ELR (cell line): ENCODE measurements at places on chromosomes 7 and 10.
A peak's percentile ranks its signal among the peaks of the same experiment; 100 is the strongest.

DNA sequence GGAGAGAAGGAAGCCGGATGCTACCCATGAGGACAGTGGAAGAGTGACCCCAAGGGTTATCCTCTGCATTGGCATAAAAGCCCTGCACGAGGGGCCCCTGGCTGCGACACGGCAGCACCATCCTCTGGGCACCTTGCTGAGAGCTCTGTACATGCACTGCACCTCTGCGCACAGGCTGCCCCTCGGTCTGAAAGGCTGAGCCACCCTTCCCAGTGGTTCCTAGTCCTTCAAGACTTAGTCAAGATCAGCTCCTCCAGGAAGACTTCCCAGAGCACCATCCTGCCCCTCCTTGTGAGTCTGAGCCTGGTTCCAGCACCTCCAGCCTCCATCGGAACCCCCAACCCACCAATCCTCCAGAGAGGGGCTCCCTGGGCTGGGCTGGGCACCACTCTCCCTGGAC, 37.9 kb upstream of the CNPY1 start:
- DNase-seq: no peak

GRCh38 chr7:55508221-55509011, 63.9 kb downstream of the VOPP1 start:
- DNase-seq: peak; percentile 32

DNA sequence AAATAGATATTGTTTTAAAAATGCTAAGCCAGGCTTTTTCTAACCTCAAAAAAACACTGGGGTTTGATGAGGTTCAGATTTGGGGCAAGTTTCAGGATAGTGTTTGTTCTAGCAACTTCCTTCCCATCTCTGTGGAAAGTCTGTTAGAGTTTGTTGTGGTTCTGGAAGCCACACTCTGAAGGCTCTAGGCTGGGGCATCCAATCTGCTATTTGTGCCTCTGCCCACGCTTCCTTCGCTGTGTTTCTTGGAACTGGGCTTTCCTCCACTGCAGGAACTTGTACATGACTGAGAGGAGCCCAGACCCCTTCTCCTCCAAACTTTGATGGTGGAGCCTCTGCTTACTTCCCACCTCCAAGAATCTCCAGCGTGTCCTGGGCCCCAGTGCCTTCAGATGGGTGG, 108.5 kb upstream of the SLC25A13 start:
- DNase-seq: no peak

- no peak for DNase-seq
These were observed 195.2 kb downstream of the MDFIC start for GRCh38 chr7:115116773-115117715.

DNA sequence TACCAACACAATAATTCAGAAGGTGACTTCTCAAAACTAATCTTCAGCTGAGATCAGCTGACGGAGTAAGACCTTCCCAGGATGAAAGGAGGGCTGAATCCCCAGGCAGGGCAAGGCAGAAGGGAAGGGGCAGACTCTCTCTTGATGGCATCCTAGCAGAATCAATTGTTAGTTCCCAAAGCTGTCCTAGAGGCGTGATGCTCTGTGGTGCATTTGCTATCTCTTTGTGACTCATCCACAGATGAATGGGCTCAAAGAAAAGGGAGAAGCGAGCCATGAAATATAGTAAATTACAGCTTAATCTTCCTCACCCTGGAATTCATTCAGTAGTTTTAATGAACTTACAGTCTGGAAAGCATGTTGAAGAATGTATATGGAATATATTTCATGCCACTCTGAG, 37.2 kb downstream of the PDE1C start:
- peak; percentile 7 for DNase-seq
